ENCODE measurements at places on chromosomes 5 and 9.

DNA sequence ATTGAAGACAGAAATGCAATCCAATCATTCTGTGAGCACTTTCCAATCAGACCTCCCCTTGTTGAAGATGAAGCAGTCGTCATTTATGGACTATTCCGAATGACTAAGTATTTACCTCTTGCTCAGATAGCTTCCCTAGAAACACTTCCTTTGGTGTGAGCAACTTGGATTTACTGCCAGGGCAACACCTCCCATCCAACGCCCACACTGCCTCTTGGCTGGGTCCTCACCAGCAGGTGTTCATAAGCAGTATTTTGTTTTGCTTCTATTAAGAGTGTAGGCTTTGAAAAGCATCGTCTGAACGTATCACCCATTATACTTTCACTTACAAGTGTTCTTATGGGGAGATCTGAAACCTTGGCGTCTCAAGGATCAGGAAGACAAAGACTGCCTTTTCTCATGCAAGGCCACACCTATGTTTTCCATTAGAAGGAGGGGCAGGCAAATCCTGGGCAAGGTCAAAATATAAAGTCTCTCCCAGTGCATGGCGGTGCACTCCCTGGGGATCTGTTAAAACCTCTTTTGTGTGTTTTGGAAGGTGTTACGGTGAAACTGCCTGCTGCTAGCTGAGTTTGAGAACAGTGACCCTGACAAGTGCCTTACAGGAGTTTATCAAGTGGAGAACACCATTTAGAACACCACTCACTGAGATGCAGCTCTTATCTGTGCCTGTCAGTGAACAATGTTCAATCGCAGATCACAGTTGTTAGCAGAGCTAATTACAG, 10.6 kb upstream of the MARCHF3 start:
- DNase-seq, result no peak

- no peak for DNase-seq
Measured at GRCh38 chr5:33793836-33794549, 97.8 kb downstream of the ADAMTS12 start.

DNA sequence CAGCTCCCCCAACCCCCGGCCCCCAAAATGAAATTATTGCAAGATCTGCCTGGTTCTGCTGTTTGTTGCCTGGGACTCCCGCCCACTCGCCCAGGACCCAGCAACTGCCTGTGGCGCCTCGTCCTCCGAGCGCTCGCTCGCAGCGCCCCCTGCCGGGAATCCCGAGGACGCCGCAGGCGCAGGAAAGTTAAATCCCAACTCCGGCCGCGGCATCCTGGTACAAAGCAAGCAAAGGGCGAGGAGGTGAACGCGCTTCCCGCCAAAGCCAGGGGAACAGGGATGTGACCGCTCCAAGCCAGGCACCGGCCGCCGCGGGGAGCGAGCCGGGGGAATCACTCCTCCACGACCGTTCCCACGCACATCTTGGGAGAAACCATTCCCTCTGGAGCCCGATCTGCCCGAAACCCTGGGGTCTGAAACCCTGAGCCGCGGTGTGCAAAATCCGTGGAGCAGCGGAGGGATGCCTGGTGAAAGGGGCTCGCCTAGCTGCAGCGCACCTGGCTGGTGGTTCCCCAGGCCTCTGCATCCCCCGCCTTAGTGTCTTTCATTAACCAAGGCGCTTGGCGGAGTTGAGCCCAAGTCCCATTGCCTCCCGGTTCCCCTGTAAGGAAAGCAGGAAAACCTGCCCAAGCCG, 1.3 kb downstream of the SEMA5A start:
- peak; percentile 67 for DNase-seq

GRCh38 chr5:14920121-14920520, 48.5 kb upstream of the ANKH start:
- no peak for DNase-seq

Measured in anterior cingulate cortex (tissue), 58 donors.